K562 (cell line): ENCODE measurements at places on chromosomes 11 and 22.

DNA sequence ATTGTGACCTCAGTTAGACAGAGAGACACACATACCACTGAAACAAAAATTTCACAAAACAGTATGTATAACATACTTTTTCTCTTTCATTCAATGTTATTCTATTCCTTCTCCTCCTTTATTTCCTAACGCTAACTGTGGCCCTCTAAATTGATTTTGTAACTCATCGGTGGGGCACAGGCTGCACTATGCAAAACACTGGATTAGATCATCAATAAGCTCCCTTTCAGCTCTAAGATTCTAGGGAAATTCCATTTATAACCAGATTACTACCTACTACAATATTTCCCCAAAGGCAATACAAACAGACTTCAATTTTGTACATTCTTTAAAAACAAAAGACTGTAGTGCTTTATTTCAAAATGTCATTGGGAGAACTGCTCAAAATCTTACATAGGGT is 6.1 kb downstream of the FJX1 start:
- no peak for DNase-seq

- DNase-seq = no peak
Observed at GRCh38 chr22:32746732-32747131, 54.8 kb upstream of the TIMP3 start.

DNA sequence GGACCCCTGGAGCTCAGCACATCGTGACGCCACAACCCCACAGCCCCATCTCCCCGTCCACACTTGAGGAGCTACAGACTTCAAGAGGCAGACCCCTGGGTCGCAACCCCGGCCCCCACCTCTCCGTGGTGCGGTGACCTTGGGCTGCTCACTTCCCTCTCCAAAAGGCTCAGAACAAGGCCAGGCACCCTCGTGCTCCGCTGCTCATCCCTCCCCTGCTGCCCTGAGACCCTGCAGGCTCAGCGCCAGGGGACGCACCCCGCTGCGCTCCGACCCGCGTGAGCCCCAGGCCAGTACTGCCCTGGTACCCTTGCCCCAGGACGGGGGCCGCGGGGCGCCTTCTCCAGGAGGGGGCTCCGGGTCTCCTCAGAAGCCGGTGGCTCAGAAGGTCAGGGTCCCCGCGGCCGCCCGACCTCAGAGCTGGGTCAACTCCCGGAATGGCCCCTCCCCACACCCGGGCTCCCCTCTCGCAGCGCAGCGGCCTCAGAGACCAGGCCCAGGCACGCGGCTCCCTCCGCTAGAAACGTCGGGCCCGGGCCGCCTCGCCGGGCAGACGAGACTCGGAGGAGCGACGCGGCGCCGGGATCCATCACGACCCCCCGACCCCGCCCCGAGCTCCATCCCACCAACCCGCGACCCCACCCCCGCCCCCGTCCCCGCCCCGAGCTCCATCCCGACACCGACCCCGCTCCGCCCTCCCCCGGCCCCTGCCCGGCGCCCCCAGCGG is 563 bp downstream of the GATD1 start:
- DNase-seq = peak; percentile 90

- no peak for DNase-seq
Observed at GRCh38 chr11:14390669-14391068, 31.7 kb upstream of the RRAS2 start.

- no peak for DNase-seq
Observed at GRCh38 chr11:47589118-47589517, 2.6 kb downstream of the FAM180B start.

- DNase-seq = no peak
Observed at GRCh38 chr22:48256776-48257684, 1494.6 kb downstream of the TBC1D22A start.
